ENCODE measurements at places on chromosomes 5 and 9.

DNA sequence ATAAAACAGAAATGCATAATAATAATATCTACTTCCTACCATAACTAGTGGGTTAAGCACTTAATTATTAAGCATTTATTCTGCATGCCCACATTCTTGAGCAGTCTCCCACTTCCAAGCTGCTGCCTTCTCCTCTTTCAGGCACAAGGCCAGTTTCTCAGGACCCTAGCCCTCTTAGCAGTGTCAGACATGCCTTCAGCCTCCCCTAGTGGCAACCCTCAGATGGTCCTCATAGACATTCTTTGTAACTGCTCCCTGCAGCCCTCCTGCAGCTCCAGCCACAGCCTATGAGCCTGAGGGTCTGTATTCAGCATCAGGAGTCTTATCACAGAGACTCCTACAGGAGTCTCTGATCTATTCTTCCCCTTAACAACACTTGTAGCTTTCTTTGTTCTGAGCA is 3.9 kb downstream of the IL9 start:
- no peak for DNase-seq

DNA sequence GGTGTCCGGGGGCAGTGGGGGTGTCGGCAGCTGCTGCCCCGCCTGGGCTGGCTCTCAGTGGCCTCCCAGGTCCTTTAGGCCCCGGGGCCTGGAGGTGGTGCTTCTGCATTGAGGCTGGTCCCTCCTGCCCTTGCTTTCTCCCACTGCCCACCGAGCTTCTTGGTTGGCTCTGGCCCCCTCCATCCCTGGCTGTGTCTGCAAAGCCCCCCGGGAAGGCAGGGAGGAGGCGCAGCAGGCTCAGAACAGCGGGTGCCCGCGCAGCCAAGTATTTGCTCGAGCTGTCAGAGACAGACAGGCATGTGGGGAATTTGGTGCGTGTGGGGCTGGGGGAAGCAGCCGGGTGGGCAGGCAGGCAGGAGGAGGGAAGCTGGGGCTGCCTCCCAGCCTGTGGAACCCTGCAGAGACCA is 11.5 kb downstream of the CXXC5 start:
- DNase-seq: no peak

DNA sequence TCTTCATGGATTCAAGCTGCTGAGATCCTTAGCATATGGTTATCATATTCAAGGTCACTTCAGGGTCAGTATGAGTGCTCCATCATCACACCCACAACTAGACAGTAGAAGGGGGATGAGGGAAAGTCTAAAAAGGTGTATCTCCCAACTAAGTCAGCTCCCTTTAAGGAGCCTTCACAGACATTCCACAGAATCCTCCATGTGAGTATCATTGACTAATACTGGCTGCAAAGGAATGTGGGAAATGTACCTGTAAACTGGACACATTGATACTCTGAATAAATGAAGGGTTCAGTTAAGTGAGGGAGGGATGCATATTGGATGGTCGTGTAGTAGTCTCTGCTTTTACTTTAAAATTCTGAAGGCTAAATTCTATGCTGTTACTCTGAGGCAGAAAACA is 330.7 kb downstream of the LRRC70 start:
- DNase-seq: no peak

GRCh38 chr9:2628919-2629318 is 7.3 kb downstream of the VLDLR start:
- DNase-seq: no peak

DNA sequence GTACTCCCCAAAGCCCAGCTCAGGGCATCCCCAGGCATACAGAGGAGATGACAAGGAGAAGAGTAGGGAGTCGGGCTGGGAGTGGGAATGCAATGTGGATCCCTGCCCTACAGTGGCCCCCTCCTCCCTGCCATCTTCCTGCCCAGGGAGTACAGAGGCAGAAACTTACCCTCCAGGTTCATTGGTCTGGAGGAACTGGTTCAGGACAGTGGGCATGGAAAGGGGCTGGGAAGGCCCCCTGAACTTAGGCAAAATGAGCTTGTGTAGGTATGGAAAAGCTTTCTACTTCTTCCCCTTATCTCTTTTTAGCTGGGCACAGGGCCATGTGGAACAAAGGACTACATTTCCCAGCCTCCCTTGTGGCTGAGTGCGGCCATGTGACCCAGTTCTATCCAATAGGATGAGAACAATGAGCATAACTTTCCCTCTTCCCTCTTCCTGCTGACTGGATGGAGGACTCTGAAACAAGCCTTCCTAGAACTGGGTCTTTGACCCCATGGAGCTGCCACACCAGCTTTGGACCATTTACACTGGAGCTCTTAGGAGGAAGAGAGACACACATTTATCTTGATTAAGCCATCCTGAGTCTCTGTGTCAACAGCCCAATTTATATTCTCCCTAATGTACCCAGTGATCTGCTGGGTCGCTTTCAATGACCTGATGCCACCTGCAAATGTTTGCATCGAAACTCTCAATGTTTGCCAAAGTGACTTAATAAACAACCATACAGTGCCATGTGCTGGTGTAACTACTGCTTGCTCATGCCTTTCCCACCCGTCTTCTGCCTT is 25.0 kb upstream of the HMCN2 start:
- peak; percentile 62 for DNase-seq

DNA sequence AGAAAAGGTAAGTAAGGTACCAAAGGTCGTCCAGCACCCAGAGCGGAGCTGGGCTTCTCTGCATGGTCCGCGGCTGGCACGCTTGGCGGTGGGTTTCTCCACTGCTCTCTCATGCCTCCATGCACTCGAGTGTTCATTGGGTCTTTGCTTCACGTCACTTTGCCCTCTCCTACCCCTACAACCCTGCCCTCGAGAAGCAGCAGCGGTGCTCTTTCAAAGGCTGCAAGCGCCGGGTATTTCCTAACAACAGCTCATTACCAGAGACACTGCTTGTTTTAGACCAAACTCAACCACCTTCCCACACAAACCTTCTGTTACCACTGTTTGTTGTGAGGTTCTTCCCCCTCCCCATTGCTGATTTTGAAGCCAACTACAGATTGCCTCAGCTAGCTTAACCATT is 21.5 kb upstream of the ZBTB34 start:
- no peak for DNase-seq

DNA sequence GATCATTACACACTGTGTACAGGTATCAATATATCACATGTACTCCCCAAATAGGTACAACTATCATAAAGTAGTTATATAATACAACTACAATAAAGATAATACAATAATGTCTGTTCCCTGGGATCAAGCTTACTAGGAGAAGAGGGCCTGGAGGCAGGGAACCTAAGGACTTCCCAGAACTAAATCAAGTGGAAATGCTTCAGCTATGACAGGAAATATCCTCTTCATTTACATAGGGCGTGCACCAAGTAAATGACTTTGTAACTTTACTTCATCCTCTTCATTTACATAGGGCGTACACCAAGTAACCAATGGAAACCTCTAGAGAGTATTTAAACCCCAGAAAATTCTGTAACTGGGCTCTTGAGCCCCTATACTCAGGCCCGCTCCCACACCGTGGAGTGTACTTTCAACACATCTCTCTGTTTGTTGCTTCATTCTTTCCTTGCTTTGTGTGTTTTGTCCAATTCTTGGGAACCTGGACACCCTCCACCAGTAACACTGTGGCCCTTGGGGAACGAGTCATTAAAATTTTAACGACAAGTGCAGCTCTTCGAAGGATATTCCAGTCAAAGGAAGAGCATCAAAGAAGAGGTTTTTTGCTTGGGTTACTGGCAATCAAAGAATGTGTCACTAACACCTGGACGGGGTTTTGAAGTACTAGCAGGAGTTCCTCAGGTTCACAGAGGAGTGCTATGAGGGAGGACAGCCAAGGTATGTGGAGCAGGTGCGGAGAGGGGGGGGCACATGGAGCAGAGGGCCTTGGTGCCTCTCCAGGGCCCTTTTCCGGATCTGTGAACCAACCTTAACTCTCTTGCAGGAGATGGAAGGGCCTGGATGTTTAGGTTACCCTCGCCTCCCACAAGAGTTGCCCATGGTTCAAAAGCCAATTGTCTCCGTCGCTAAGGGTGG is 106.6 kb upstream of the DAP start:
- DNase-seq: no peak

GRCh38 chr5:103364074-103364473 is 105.5 kb downstream of the MACIR start:
- DNase-seq: no peak

GRCh38 chr9:133995012-133995896 is 3.1 kb upstream of the VAV2 start:
- DNase-seq: no peak

DNA sequence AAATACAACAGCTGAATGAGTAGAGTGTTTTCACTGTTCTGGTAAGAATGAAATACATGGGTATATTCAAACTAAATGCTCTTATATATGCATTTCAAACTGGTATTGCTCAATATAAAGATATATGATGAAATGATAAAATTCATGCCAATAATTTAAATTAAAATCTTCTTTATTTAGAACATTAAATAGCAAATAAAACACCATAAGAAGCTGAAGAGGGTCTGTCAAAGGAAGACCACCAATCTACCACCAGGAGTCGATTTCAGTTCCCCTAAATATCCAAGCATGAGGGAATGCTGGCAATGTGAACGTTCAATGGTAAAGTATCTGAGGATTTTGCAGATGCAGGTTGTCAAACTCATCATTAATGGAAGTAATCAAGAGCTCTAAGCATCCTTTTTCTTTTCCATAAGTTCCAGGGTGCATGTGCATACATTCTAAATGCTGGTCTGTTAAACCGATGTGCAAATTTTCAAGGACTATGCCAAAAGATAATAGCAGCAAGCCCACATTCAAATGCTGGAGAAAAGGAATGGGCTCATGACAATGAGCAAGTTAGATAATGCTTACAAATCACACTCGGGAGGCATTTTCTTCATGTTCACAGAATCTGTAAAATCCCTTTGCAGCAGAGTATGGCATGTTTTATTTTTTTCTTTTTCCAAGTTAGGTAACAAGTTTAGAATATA is 118.8 kb upstream of the MTAP start:
- DNase-seq: no peak

- DNase-seq: peak; percentile 32
Measured at GRCh38 chr5:125411071-125411743, 664.8 kb upstream of the ZNF608 start.

DNA sequence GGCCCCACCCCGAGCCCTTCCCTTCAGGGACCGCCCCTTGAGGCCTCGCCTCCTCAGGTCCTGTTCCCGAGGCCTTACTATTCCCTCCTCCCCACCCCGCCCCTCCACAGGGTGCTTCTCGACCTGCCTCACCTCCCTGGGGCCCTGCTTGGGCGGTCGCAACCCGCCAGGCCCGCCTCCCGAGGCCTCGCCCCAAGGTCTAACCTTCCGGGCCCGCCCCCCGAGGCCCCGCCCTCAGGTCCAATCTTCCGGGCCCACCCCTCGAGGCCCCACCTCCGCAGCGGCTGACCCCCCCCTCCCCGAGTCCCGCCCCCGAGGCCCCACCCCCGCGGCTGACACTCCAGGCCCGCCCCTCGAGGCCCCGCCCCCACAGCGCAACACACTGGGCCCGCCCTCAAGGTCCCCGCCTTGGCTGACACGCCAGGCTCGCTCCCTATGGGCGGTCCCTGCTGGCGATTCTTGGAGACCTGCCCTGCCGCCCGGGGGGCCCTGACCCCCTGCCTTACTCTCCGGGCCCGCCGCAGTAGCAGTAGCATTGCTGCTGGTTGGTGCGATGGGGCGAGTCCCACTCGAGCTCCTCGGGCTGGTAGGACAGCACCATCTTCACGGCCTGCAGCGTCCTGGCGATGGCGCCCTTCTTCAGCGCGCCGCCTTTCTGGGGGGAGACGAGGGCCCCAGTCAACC is 8.2 kb downstream of the PHF19 start:
- DNase-seq: peak; percentile 88

- no peak for DNase-seq
Measured at GRCh38 chr5:76652809-76653414, 29.7 kb upstream of the F2RL2 start.

DNA sequence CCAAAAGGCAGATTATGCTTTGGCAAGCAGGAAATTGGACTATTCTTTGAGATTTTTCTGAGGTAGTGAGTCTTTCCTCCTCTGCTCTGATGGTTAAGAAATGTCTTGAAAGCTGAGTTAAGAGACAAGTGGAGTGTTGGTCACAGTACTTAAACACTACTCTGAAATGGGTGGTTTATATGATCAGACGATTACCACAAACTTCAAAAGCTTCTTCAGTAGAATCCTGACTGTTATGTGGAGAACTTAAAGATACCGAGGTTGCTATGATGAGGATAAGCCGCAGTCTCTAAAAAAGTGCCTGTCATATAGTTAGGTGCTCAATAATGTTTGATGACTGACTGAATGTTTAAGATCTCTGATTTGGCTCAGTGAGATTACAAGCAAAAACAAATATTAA is 24.3 kb downstream of the GCNT4 start:
- no peak for DNase-seq

- no peak for DNase-seq
Measured at GRCh38 chr5:14225173-14225834, 82.2 kb downstream of the TRIO start.

- DNase-seq: no peak
Measured at GRCh38 chr9:8784838-8785237, 985.3 kb upstream of the DMAC1 start.

DNA sequence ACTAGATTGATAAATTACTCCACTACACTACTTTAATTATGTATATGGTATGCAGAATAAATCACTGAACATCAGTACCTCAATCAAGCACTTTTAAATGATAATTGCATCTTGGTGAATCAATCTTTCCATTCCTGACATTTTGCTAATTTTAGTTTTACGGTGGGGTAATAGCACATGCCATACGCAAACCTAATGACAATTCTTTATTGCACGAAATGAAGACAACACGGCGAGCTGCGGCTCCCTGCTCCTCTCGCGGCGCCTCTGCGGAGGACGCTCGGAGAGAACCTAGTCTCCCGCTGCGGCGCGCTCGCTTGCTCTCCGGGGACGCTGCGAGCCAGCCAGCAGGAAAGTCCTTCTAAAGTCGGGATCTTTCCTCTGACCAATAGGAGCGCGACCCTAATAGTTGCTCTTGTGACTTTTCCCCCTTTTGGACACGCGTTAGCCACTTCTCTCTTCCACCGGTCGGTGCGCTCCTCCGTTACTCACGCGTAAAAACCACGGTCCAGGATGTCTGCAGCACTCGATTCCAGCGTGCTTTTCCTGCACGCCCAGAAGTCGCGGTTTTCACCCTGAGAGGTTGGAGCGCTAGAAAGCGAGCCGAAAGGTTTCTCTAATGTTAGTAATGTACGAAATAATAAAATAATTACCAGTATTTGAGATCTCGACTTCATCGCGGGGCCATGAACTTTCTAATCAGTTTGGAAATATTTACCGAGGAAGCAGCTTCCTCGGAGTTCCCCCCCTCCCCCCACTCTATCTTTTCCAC is 1.0 kb upstream of the MEF2C start:
- peak; percentile 80 for DNase-seq

All from hindlimb muscle (tissue), 1 donor.